ENCODE measurements at places on chromosomes 3 and 15. TPM values are rescaled to one million over a fixed set of nuclear protein-coding genes. Genes with fewer than 3 reads are reported as not detected.

KLHL6 gene
- not detected for total RNA-seq

PAK6 gene
- total RNA-seq = under 0.01 TPM

TBC1D23 gene
- total RNA-seq = 121 TPM

- peak overlapping the region; percentile 50 for H3K4me3 ChIP-seq
- DNase-seq = peak; percentile 41
- no peaks in the 10 kb centered on the region for H3K36me3 ChIP-seq
- H3K4me1 ChIP-seq = no peaks in the 10 kb centered on the region
- no peak overlapping the region for H3K27ac ChIP-seq
These were observed 65.6 kb downstream of the RHCG start for GRCh38 chr15:89430530-89431341.

DNA sequence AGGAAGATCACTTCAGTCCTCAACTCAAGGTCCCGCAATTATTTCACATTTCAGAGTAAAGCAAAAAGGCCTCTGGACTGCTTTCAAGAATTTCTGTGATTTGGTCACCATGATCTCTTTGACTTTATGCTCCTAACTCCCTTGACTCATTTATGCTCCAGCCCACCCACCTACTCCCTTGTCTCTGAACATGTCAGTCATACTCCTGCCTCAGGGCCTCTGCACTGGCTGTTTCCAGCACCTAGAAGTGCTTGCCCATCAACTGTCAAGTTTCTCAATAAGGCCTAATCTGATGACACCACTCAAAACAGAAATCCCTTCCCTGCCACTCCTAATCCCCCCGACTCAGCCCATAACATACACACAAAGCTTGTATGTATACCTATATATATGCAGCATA lies 36.1 kb upstream of the CSPG5 start:
- peaks cover 6% of the 10 kb centered on the region for H3K36me3 ChIP-seq
- no peak overlapping the region for H3K4me3 ChIP-seq
- no peaks in the 10 kb centered on the region for H3K27me3 ChIP-seq
- DNase-seq = no peak
- no peak overlapping the region for H3K27ac ChIP-seq

PRR23E gene
- not detected for total RNA-seq

GRCh38 chr15:52682781-52683180 lies 3.6 kb upstream of the ATOSA start:
- no peak for DNase-seq
- H3K4me1 ChIP-seq = peaks cover 2% of the 10 kb centered on the region
- no peak overlapping the region for H3K27ac ChIP-seq
- no peaks in the 10 kb centered on the region for H3K36me3 ChIP-seq
- H3K4me3 ChIP-seq = no peak overlapping the region

All from fibroblast of lung (primary cell).